ENCODE measurements at places on chromosomes 16 and 17.

GRCh38 chr17:27996202-27997043 lies 46.1 kb upstream of the NLK start:
- DNase-seq, result no peak

- no peak for DNase-seq
Observed at GRCh38 chr17:17347234-17347955, 44.2 kb downstream of the NT5M start.

GRCh38 chr17:56319531-56319930 lies 166.3 kb downstream of the ANKFN1 start:
- DNase-seq, result no peak

GRCh38 chr16:66717776-66718175 lies 21.2 kb upstream of the CMTM4 start:
- DNase-seq, result no peak

- DNase-seq, result no peak
Observed at GRCh38 chr17:2170023-2170422, 115.1 kb downstream of the HIC1 start.

DNA sequence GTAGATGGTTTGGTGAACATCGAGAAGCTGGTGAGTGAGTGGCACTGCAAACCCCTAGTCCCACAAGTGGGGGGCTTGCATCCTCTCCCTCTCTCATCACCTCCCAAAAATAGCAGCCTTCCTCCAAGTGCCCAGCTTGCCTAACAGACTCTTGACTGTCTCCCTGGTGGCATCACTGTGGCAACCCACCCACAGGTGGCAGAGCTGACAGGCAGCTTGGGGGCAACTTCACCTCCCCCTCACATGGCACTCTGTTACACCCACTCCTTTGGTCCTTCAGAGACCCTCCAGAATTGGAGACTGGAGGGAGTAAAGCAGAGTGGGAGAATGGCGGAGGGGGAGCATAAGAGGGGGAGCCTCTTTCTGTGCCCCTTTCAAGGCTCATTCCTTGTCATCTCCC lies 15.7 kb downstream of the RAPGEFL1 start:
- DNase-seq, result no peak
